Fibroblast of villous mesenchyme (primary cell): ENCODE measurements at places on chromosomes 5 and 9. TPM values are rescaled to one million over a fixed set of nuclear protein-coding genes. Genes with fewer than 3 reads are reported as not detected.

The PCDHGA4 gene
- total RNA-seq: 4.5 and 7.3 TPM in 2 replicates

The ADAMTS6 gene
- 95.9 and 121 TPM in 2 replicates for total RNA-seq

The HAPLN1 gene
- total RNA-seq: 0.43 and 3.9 TPM in 2 replicates

The CDKN2B-AS1 gene
- 5.2 and 9.5 TPM in 2 replicates for total RNA-seq

The ADAMTS16 gene
- total RNA-seq: under 0.01 and 2.6 TPM in 2 replicates

The PCA3 gene
- under 0.01 TPM in 1 of 2 replicates, not detected in the other for total RNA-seq

The ADAMTSL2 gene
- under 0.01 and 0.32 TPM in 2 replicates for total RNA-seq

The FOXI1 gene
- total RNA-seq: not detected in 2 replicates

The EPB41L4A gene
- total RNA-seq: 0.64 and 0.86 TPM in 2 replicates

The IFNA2 gene
- not detected in 2 replicates for total RNA-seq

The WWC1 gene
- total RNA-seq: 0.32 and 2.2 TPM in 2 replicates

The GPR21 gene
- total RNA-seq: 1.9 and 3.0 TPM in 2 replicates

The IFNA13 gene
- total RNA-seq: not detected in 2 replicates

The RFK gene
- 20.9 and 35.8 TPM in 2 replicates for total RNA-seq

The PDE6A gene
- total RNA-seq: under 0.01 TPM in 1 of 2 replicates, not detected in the other

The SLC36A3 gene
- not detected in 2 replicates for total RNA-seq

The GLDC gene
- 0.32 and 0.43 TPM in 2 replicates for total RNA-seq

The ZFP2 gene
- total RNA-seq: under 0.01 and 0.86 TPM in 2 replicates

The SPINK4 gene
- not detected in 2 replicates for total RNA-seq

The RMRP gene
- total RNA-seq: 103,191 and 163,599 TPM in 2 replicates
